Smooth muscle cell of the brain vasculature (primary cell): ENCODE measurements at places on chromosomes 11 and 22.

GRCh38 chr11:57712256-57713150, at the start of gene TMX2:
TMX2 (plus strand) TSS chr11:57712593; CDS start chr11:57712619, 26 bp downstream.
- peak; percentile 95 for DNase-seq

- no peak for DNase-seq
Observed at GRCh38 chr11:122598971-122599370, 56.6 kb upstream of the UBASH3B start.

DNA sequence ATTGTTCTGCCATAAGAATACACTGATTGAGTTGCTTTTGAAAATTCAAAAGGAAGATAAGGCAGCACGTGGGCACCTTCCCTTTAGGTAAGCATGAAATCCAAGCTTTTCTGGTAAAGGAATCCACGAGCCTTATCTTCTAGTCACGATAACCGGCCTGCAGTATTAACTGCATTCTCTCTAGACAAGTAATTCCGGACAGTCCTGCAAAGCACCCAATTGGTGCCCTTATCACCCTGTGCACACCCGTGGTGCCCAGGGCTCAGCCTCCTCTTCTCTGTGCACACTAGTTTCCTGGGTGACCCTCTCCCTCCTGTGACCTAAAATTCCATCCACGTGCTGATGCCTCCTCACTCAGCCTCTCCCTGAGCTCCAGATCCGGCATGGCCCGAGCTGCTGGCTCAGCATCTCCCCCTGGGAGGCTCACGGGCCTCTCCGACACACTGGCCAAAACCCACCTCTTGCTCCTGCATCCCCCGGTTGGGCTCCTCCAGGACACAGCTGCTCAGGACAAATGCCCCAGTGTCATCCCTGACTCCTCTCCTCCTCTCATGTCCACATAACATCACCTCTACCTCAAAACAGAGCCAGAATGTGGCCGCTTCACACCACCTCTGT, 63.7 kb downstream of the PACSIN2 start:
- DNase-seq = no peak

DNA sequence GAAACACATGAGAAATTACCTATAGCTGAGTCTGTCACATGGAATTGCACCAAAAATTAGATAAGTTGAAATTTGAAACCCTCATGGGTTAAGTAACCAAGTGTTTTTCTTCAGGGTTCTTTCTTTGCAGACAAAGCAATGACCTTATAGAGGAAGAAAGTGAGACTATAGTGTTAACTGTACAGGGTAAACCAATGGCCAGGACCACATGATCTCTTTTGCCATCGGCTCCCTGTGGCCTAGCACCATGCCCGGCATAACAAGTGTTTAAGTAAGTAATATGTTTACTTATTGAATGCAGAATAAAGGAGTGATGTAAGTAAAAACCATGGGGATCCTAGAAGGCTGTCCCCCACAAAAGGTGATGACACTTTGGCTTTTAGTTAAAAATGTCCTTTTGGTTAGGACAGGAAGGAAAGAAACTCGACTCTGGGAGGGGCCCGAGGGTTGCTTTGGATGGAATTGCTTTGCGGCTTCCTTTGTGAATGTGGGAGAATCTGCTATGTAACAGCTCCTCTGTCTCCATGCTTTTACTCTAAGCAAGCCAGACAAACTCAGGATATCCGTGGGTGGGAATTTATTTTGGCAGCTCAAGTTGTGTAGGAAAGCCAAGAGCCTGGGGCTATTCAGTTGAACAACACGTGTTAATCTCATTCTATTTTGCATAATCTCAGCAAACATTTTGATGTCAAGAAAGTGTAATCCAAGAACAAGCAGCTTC, 454.7 kb downstream of the INSC start:
- no peak for DNase-seq

GRCh38 chr11:115385226-115385625, 119.0 kb downstream of the CADM1 start:
- DNase-seq = no peak

DNA sequence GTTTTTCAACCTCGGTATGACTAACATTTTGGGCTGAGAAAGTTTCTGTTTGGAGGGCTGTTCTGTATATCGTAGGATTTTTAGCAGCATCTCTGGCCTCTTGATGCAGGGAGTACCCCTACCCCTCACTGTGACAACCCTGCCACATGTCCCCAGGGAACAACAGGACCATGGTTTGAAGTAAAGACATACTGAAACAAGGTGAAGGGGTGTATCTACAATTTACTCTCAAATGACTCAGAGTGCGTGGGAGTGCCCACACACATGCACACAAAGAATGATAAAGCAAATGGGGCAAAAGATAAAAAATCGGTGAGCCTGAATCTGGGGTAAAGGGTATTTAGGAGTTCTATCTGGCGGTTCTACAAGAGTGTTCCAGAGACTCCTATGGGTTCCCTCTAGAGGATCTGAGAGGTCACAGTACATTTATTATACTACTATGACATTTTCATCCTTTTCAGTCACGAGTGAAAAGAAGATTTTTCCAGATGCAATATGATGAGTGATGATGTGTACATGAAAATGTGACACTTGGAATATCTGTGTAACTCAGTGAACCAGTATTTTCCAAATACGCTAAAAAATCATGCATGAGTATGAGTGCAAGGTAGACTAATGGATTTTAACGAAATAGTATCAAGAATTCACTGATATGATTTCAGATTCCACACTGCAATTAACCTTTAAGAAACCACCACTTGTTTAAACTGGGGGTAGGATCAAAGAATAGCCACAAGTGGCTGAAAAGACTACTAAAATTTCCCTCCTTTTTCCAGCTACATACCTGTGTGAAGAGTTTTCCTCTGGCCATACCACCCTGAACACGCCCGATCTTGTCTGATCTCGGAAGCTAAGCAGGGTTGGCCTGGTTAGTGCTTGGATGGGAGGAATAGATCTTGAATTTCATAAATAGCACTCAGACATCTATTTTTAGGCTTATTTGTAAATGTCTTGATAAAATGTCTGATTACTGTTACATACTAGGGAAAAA, 56.3 kb upstream of the YPEL1 start:
- no peak for DNase-seq

DNA sequence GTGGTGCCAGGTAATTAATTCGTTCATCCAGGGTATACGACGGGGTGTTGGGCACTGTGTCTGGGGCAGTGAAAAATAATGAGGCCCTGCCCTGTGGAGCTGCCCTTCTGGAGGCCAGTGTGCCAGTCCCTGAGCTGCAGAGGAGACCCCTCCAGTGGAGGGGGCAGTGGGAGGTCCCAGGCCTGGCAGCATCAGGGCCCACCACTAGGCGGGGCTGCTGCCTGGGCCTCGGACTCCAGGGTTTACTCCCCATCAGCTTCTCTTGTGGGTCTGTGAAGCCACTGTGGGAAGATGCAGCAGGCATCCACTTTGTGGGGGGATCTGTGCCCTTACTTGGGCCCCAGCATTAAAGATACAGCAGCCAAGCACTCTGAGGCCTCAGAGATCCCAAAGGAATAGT, 17.4 kb upstream of the TMPRSS6 start:
- no peak for DNase-seq

- no peak for DNase-seq
Observed at GRCh38 chr11:68978931-68979594, 1.7 kb downstream of the MRGPRD start.

GRCh38 chr22:29524442-29525191, 28.9 kb downstream of the THOC5 start:
- DNase-seq = no peak

GRCh38 chr11:773830-774229, 3.5 kb downstream of the GATD1 start:
- no peak for DNase-seq
